K562 (cell line): ENCODE measurements at places on chromosomes 1 and 21.

GRCh38 chr1:65079941-65080340 is 68.1 kb upstream of the AK4 start:
- DNase-seq: no peak

- DNase-seq: peak; percentile 28
Observed at GRCh38 chr1:8517661-8518489, 200.0 kb downstream of the SLC45A1 start.

- peak; percentile 47 for DNase-seq
Observed at GRCh38 chr1:159204161-159205141, at the start of gene ACKR1. ACKR1 (plus strand) TSS chr1:159204875; CDS start chr1:159204960, 85 bp downstream.

- no peak for DNase-seq
Observed at GRCh38 chr1:192660613-192661012, 24.7 kb downstream of the RGS13 start.

DNA sequence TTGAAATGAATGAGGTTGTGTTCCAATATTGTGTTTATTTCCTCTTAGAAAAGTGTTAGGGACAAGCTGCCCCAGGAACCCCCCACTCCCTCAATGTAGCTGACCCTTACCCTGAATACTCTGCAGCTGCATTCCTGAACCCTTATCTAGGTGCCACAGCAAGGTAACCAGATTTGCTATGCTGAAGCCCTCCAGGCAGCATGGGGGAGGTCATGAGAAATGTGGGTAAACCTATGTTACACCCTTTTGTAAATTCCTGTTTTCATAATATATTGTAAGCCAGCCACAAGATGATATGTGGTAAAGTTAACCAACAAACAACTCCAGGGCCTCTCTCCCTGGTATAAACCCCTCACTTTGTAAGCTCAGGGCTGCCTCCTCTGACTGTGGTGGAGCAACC is 27.8 kb upstream of the CLDN8 start:
- DNase-seq: no peak

GRCh38 chr1:8711873-8712412 is 105.5 kb downstream of the RERE start:
- no peak for DNase-seq

- no peak for DNase-seq
Observed at GRCh38 chr1:81550753-81551152, 250.0 kb upstream of the ADGRL2 start.

- DNase-seq: no peak
Observed at GRCh38 chr1:25806418-25806817, 6.4 kb downstream of the SELENON start.

DNA sequence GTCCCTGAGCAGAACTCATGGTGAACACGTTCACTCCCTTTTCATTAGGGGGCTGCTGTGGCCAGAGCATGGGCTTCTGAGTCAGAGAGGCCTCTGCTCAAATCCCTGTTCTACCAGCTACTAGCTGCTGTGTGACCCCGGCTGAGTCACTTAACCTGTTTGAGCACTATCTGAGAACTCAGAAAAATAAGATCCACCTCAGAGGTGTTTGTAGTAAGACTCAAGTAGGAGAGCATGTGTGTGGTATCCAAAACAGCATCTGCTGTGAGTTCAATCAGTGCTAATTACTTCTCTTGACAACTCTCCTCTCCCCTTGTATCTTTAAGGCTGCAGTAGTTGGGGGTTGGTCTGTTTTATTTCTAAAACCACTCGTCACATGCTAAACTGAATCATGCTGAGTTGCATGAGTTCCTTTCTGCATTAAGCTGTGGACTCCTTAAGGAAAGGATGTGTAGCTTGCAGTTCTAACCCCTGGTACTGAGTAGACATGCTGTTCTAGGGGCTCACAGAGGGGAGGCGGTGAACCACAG is 39.7 kb upstream of the JUN start:
- peak; percentile 12 for DNase-seq

- DNase-seq: no peak
Observed at GRCh38 chr1:175783126-175783722, 39.8 kb upstream of the TNR start.

GRCh38 chr21:42669041-42669440 is 15.6 kb downstream of the PDE9A start:
- no peak for DNase-seq

- no peak for DNase-seq
Observed at GRCh38 chr1:87202451-87202850, 126.2 kb upstream of the LMO4 start.

DNA sequence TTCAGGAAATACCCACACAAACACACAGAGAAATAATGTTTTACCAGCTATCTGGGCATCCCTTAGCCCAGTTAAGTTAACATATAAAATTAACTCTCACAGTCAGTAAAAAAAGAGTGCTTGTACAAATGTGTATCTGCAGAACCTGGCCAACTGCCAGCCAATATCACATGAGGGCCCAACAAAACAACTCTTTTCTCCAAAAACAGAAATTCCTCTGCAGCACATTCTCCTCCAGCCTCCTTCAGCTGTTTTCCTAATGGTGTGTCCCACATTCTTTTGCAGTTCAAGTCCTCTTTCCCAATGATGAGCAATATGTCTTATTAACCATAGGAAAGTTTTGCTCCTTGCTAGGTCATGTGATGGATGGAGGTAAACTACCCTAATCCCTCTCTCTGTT is 75.5 kb downstream of the LRRC7 start:
- no peak for DNase-seq

- no peak for DNase-seq
Observed at GRCh38 chr1:111436726-111437125, 9.2 kb upstream of the OVGP1 start.

DNA sequence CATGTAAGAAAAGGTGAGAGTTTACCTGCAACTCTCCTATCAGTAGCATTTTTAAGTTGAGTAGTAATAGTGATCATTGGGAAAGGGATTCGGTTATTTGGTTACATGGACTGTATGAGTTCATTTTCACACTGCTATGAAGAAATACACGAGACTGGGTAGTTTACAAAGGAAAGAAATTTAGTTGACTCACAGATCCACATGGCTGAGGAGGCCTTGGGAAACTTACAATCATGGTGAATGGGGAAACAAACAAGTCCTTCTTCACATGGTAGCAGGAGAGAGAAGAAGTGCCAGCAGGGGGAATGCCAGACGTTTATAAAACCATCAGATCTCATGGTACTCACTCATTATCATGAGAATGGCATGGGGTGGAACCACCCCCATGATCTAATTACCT is 59.3 kb upstream of the FBXO28 start:
- no peak for DNase-seq

GRCh38 chr1:235239851-235240250 is 78.8 kb upstream of the RBM34 start:
- no peak for DNase-seq

DNA sequence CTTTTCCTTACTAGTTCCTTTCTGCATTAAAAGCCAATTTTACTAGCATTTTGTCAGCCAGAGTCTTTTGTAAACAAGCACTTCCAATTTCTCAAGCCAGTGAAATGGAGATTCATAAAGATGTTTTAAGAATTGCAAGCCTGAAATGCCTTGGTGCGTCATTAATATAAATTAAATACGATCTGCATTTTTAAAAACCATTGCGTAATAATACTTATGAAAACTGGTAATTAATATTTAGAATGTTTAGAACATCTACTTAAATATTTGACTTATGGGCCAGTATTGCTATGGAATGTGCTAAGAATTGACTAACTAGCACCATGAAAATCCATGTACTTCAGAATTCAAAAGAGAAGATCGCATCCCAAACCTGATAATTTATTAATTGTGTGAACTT is 89.1 kb upstream of the PROX1 start:
- DNase-seq: no peak

GRCh38 chr1:74464037-74464436 is 48.4 kb downstream of the LRRC53 start:
- DNase-seq: no peak

- no peak for DNase-seq
Observed at GRCh38 chr1:114352797-114353196, 158.2 kb downstream of the TRIM33 start.

- no peak for DNase-seq
Observed at GRCh38 chr1:86858524-86859261, 55.2 kb downstream of the SELENOF start.

- DNase-seq: no peak
Observed at GRCh38 chr1:2205191-2205952, 10.8 kb upstream of the FAAP20 start.

DNA sequence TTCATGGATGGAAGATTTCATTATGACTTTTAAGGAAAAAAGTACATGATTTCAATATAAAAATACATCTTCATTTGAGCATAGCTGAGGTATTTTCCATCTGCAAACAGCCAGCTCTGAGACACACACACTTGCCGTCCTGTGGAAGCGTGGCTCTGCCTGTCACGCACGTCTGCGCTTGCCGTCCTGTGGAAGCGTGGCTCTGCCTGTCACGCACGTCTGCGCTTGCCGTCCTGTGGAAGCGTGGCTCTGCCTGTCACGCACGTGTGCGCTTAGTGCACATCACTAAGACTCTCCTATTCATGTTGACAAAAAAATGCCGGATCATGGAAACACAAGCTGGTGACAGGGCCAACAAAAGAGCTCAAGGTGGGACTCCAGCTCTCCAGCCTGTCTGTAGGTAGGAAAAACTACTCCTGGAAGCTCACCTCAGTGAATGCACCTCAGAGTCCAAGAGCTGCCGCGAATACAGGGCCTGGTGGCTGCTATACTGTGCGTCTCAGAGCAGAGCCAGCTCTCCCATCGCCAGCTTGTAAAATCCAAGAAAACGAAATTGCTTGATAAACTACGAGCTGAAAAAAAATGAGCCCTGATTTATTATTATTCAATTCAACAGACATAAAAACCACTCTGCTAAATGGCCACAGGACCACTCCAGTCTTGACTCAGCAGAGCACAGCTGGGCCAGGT is 69.3 kb downstream of the SLC37A1 start:
- DNase-seq: no peak

DNA sequence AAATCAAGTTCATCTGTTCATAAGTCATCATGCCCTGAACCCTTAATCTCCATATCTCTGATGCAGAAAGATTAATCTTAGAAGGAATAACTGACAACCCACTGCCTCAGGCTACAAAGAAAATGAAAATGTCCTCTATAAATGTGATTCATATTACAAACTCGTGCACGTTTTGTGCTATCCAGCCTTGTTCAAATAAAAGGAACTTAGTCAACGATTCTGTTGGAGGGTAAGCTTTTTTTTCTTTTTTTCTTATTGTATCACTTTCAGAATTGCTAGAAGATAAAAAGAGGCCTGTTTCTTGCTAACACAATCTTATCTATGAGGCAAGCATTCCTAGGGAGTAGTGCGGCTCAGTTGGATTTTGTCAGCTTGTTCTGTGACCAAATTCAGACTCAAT is 228.4 kb downstream of the TM2D1 start:
- DNase-seq: no peak

- DNase-seq: no peak
Observed at GRCh38 chr21:34072145-34073031, 990 bp upstream of the MRPS6 start.

- peak; percentile 80 for DNase-seq
Observed at GRCh38 chr1:43358121-43358745, 548 bp upstream of the CDC20 start.

GRCh38 chr1:17890056-17890814 is 135.1 kb downstream of the ACTL8 start:
- no peak for DNase-seq

DNA sequence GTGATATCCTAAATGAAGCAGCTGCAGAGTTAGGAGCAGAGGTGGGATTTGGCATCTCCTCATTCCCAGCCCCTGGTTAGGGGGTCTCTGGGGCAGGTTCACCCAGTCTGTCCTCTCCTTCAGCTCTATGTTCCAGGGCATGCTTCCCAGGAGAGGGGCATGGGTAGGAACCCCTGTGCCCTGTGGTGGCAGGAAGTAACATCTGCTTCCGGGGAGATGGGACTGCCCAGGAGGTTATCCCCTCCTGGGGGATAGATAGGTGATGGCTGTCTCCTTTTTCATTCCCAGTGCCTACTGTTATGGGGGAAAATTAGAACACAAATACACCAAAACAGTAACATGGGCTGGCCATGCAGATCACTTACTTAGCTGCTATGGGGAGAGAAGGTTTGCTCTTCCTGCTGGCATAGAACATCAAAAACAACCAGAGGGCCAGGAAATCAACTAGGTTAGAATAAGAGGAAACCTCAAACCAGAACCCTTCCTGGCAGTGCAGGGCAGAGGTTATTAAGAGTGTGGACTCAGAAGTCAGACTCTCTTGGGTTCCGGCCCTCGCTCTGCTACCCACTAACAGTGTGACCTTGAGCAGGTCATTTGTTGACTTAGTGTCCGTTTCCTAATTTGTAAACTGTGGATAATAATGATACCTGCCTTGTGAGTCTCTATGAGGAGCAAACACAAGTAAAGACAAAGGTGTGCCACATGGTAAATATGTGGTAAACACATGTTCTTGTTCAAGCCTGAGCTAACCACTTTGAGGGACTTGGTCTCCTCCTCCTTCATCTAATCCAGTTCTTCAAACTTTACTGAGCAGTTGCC is 157.8 kb upstream of the JUN start:
- no peak for DNase-seq

DNA sequence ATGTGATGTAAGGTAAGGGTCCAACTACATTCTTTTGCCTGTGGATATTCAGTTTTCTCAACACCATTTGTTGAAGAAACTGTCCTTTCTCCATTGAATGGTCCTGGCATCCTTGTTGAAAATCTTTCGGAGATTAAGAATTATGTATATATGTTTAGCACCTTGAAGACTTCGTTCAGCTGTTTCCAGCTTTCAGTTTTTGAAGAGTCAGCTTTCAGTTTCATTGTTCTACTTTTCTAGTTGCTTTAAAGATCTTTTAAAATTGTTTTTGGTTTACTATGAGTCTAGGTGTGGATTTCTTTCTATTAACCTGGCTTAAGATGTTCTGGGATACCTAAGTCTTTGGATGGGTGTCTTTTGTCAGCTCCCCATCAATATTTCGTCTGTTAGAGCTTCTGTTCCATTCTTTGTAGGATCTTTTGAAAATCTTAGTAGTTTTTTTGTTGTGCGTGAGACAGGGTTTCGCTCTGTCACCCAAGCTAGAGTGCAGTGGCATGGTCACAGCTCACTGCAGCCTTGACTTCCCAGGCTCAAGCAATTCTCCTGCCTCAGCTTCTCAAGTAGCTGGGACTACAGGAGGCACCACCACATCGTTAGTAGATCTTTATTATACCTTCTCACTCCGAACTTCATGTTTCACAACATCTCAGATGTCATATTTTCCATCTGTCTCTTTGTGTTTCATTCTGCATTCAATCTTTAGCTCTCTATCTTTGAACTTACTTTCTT is 353.5 kb upstream of the B3GALT2 start:
- no peak for DNase-seq

- no peak for DNase-seq
Observed at GRCh38 chr1:94974824-94975223, 47.9 kb upstream of the CNN3 start.

DNA sequence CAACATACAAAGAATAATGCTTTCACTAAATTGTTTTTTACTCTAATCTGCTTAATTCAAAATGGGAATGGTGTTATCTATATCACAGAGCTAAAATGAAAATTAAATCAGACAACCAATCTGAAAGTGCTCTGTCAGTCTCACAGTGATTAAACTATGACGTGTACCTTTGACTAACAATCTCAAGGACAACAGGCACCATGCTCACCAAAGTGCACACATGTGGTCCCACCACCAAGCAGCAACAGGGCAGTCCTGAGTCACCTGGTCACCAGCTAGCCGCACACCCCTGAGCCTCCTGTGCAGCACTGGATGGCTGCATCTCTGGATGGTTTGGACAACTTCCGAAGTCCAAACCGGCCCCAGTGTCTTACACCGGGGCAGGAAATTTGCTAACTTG is 54.5 kb upstream of the NADK start:
- DNase-seq: no peak
